Breast epithelium (tissue), 4 donors: ENCODE measurements at places on chromosomes 3 and 15. TPM values are rescaled to one million over a fixed set of nuclear protein-coding genes. Genes with fewer than 3 reads are reported as not detected.

The BFSP2 gene
- not detected for total RNA-seq

The GUCA1C gene
- not detected for total RNA-seq

The LSAMP gene
- total RNA-seq, result 1.6 TPM

The RAMAC gene
- total RNA-seq, result 14.9 TPM

The ADAMTS9 gene
- 19.4 TPM for total RNA-seq

The PCNP gene
- 127 TPM for total RNA-seq

The ZCWPW2 gene
- 1.3 TPM for total RNA-seq

The NOX5 gene
- 1.9 TPM for total RNA-seq

The DNAH1 gene
- total RNA-seq, result 10.8 TPM

The SLC12A6 gene
- total RNA-seq, result 25.8 TPM

The GOLGA6A gene
- not detected for total RNA-seq

The CA12 gene
- 64.5 TPM for total RNA-seq

The SMAD3 gene
- 44.6 TPM for total RNA-seq

The RTP3 gene
- total RNA-seq, result not detected

The FSIP1 gene
- total RNA-seq, result 16.2 TPM

The B3GALNT1 gene
- 4.5 TPM for total RNA-seq

The TICRR gene
- not detected for total RNA-seq

The NPAP1 gene
- not detected for total RNA-seq

The GLDN gene
- 7.3 TPM for total RNA-seq
